ENCODE measurements at places on chromosomes 6 and 20.

DNA sequence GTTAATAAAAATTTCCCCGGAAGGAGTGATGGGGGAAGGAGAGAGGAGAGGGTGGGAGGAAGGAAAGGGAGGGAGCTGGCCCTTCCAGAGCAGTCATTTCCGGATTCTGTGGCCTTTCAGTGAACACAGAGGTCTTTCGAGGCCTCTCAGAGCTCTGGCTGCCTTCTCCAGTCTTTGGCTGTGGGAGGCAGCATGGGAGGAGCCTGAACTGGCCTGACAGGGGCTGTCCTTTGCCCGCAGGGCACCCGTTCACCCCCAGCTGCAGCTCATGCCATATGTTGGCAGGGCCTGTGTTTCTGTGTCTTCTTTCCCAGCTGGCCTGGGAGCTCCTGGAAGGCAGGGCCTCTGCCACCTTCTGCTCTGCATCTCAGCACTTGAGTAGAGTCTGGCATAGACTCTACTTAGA lies 95.5 kb downstream of the PPP1R14C start:
- DNase-seq, result no peak

- peak; percentile 18 for DNase-seq
Measured at GRCh38 chr20:58542411-58543095, 27.4 kb upstream of the APCDD1L start.

DNA sequence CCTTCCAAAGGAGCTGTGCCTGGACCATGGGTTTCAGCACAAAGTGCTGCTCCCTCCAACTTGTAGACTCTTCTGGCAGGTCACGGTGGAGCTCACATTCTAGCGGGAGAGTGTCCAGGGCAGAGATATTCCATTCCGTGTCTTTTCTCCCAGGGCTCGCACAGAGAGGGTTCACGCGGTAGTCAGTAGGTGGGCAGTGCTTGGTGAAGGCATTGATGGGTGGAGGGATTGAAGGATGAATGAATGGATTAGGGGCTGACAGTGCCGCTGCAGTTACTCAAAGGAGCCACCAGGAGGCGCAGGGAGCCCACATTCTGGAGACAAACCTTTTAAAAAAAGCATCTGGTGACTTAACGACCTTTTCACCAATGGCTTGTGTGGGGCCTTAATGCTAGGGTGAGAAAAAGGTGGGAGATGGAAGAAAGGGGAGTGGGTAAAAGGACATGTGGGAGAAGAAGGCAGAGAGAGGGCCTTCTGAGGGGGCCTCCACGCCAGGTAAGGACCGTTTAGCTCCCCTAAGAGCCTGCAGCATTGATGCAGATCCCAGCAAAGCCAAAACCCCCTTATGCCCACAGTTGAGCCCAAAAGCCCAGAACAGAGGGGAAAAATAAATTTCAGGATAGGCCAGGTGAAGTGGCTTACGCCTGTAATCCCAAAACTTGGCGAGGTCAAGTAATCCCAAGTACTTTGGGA lies 17.5 kb upstream of the FAM110A start:
- DNase-seq, result peak; percentile 7

DNA sequence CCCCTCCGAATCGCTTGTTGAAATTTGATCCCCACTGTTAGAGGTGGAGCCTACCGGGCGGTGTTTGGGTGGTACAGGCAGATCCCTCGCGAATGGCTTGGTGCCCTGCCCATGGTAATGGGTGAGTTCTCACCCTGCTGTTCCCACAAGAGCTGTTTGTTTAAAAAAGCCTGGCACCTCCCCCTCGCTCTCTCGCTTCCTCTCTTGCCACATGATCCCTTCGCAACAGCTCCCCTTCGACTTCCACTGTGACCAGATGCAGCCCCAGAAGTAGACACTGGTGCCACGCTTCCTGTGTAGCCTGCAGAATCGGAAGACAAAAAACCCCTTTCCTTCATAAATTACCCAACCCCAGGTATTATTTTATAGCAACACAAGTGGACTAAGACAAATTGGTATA lies 292.2 kb upstream of the QKI start:
- DNase-seq, result peak; percentile 45

DNA sequence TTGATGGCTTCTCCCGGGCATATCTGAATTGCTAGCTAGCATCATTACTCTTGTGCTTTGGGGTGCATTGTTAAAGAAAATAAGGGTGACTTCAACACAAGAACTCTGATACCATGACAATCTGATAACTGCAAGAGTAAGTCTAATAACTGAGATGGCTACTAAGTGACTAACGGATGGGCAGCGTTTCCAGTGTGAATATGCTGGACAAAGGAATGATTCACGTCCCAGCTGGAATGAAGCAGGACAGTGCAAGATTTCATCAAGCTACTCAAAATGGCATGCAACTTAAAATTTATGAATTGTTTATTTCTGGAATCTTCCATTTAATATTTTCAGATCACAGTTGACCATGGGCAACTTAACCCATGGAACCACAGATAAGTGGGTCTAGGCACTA lies 31.7 kb downstream of the MOXD1 start:
- DNase-seq, result no peak

DNA sequence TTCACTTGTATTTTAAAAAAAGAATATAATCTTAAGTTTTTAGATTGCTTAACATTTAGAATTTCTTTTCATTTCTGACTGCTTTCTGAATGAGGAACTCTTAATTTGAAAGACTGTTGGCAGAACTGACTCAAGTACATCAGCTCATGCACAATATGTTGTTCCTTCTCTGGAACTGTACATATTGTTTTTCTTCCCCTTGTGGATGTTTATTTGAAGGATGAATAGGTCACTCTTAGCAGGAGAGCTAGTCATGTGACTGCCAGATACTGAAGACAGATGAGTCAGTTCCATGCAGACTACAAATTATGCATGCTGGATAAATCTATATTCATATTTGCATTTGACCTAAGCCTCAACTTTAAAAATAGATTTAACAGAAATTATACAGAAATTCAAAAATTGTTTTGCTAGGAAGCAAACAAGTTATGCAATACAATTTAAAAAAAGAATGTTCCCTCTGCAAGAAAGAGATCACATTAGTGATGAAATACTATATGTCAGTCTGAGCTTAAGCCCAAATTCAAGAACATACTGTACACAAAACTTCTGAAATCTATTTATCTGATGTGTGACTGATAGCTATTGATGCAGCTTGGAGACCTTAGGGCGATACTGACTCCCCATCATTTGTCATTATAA lies 1274.9 kb upstream of the GJE1 start:
- DNase-seq, result no peak

GRCh38 chr6:50791900-50792508 lies 26.7 kb upstream of the TFAP2B start:
- DNase-seq, result no peak

- peak; percentile 40 for DNase-seq
Measured at GRCh38 chr6:155248008-155249001, 15.5 kb upstream of the CLDN20 start.

- DNase-seq, result no peak
Measured at GRCh38 chr20:25277051-25277801, 29.3 kb downstream of the PYGB start.

GRCh38 chr20:62002882-62003480 lies 62.7 kb downstream of the TAF4 start:
- no peak for DNase-seq

GRCh38 chr20:44896583-44896982 lies 11.1 kb downstream of the YWHAB start:
- no peak for DNase-seq

GRCh38 chr6:21502682-21503081 lies 90.9 kb upstream of the SOX4 start:
- no peak for DNase-seq

DNA sequence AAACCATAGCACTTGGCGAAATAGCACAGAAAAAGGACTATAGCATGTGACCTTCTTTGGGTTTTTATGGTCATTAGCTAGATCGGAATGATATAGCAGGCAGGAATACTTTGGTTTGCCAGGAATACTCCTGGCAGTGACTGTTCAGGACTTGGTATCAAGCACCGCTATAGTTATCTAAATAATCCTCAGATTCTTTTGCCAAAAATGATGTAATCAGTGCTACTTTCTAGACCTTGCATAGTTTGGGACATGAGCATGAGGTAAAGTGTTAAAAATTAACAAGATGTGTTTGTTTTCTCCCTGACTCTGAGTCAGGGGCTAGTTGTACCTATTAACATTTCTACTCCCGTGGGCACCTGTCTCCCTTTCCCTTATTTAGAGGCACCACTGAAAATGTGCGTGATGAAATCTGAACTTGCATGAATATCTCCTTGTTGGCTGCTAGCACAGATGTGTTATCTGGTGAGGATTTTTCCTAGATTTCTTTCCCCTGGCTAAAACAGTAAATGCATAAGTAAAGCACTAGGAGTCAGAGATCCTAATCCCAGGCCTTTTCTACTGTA lies 511.0 kb downstream of the CDKAL1 start:
- DNase-seq, result no peak

- no peak for DNase-seq
Measured at GRCh38 chr6:64591676-64592036, 956.1 kb downstream of the PHF3 start.

DNA sequence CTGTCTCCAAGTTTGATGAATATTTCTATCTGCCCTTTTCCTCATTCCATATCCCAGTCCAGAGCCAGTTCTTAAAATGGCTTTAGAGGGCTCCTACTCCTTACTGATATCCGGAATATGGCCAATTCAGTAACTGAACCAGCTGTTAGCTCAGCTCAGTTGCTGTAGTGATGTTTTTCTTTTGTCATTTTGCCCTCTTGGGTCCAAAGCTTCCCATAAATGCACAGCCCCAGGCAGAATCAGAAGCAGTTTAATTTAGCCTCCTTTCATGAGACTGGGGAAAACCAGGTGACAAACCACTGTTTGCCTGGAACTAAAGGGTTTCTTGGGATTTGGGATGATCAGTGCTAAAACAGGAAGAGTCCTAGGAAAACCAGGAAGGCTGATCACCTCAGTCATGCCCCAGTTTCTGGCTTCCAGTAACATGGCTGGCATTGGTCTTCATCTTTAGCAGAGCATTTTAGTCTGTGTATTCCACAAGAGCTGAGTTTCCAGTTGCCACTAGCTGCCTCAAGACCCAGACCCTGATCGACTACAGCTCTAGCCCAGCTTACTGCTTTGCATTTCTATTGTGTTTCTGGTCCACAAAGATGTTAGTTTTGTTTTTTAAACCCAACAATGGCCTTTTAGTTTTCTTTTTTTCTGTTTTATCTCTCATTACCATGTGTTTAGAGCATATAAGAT lies 40.6 kb upstream of the REV3L start:
- DNase-seq, result no peak

DNA sequence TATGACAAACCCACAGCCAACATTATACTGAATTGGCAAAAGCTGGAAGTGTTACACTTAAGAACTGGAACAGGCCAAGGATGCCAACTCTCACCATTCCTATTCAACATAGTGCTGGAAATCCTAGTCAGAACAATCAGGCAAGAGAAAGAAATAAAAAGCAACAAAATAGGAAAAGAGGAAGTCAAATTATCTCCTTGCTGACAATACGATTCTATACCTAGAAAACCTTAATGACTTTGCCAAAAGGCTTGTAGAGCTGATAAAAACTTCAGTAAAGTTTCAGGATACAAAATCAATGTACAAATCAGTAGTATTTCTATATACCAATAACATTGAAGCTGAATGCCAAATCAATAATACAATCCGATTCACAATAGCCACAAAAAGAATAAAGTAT lies 32.4 kb downstream of the OR5V1 start:
- DNase-seq, result no peak

GRCh38 chr6:23244300-23244699 lies 674.9 kb downstream of the HDGFL1 start:
- no peak for DNase-seq

DNA sequence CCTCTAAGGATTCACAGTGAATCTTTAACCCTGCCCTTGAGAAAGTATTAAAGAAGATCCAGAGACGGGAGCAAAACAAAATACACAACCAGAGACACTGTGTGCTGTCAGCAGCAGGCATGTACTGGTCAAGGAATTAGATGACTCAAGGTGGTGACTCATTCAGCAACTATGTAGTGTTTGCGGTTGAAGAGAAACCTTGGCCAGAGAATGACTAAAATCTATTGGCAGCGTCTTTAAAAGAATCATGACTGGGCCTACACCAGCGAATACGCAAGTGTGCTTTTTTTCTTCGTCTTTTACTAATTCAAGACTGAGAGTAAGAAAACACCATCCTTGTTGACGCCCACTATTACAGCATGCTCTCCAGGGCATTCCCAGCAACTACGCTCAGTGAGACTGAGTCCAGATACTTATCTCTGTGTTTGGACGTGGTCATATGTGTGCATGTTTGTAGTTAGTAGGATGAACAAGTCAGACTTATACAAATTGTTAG lies 72.4 kb upstream of the BACH2 start:
- no peak for DNase-seq

DNA sequence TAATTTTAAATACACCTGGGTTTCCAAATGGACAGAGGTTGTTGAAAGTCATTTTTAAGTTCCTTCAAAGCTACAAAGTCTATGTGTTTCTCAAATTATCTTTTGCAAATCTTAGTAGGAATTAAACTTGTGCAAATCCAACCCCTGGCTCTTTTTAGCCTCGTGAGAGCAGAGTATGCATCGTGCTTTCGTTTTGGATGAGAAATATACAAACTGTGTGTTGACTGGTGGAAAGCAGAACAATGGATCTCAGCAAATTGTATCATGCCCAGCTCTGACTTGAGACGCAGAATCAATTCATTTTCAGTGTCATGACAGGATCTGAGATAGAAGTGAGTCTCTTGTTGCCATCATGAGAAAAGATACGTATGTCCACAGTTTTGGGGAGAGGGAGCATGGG lies 542.4 kb upstream of the FLRT3 start:
- no peak for DNase-seq

- DNase-seq, result no peak
Measured at GRCh38 chr6:114407426-114408035, 64.7 kb upstream of the HS3ST5 start.

- DNase-seq, result no peak
Measured at GRCh38 chr20:57583289-57584257, 22.7 kb downstream of the PCK1 start.

DNA sequence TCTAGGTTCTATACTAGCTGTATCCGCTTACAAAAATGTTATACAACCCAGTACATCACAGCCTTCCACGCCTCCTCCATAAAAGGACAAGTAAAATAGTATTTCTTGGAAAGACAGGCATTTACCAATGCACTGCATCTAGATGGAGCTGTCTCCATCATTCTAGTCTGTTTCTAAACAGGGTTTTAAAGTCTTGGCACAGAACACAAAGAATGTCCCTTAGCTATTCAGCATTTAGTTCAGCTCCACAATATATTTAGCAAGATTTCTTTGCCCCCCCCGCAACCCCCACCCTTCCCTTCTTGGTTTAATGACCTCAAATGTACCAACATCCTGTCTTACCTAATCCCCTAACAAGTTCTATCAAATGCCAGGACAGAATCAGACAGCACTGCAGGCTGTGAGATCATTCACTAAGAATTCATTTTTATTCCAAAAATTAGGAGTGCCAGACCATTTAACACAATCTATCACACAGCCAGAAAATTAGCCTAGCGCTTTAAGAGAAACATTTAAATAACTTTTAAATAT lies 198.6 kb downstream of the BACH2 start:
- no peak for DNase-seq

All from C1 segment of cervical spinal cord (tissue), 14 donors.